ENCODE measurements at places on chromosomes 6 and 20.

DNA sequence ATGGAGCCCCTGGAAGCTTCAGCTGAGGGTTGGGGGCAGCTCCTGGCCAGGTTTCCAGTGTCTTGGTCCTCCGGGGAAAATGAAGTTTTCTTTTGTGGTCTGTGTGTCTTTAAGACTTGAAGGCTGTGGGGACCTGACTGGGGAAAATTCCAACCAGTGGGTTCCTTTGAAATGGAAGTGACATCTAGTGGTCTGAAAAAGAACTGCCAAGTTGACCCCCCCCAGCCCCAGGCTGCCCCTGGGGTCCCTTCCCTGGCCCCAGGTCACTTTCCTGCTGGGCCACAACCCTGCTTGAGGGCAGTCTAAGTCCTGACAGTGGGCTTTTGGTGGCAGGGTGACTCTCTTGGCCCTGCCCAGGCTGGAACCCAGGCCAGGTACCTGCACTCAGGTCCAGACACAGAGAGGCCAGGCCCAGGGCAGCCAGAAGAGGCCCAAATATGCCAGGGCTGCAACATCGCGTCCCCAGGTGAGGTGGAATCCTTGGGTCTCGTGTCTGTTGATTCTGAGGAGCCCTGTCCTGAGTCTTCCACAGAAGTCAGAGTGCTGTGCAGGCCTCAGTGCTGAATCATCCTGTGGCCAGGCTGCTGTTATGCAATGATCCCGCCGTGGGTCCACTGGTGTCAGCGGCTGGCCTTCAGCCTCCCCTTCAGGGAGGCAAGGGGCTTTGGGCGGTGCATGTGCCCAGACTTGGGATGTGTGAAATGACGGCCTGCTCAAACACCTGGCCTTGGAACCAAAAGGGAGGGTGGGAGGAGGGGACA lies 68.4 kb downstream of the VEGFA start:
- peak; percentile 71 for DNase-seq

- DNase-seq = peak; percentile 30
Observed at GRCh38 chr6:92376691-92377090, 1042.7 kb downstream of the EPHA7 start.

- no peak for DNase-seq
Observed at GRCh38 chr6:90263633-90264032, 33.0 kb downstream of the BACH2 start.

GRCh38 chr6:30741789-30742315 lies 635 bp downstream of the FLOT1 start:
- DNase-seq = no peak

GRCh38 chr6:89731924-89732567 lies 87.5 kb downstream of the MDN1 start:
- DNase-seq = no peak

GRCh38 chr6:70221715-70222438 lies 81.0 kb downstream of the COL9A1 start:
- DNase-seq = no peak

DNA sequence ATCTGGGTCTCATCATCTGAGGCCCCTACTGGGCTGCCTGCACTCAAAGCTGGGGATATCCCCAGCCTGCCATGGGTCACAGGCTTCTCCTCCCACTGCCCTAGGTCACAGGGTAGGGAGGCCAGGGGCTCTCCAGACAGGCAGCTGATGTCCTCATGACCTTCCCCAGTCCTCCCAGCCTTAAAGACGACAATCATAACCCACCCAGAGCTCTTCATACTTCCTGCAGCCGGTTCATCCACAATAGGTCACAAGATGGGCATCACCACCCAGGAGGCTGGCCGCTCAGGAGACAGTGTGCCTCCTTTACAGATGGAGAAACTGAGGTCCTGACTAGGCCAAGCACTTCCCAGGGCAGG lies 15.2 kb downstream of the TFEB start:
- no peak for DNase-seq

DNA sequence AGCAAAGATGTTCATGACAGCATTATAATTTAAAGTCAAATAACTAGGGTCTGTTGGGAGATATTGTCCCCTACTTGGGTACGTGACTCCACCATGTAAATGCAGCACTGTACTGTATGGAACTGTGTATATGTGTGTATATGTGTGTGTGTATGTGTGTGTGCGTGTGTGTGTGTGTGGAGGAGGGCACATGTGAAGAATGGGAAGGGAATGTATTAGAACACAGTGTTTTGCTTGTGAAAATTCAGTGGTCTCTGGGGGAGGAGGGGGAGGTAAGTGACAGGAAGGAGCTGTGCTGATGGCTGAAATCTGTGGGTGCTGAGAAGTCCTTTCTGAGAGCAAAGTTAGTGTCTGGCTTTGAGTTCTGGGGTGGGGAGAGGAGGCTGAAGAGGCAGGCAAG lies 23.9 kb upstream of the VEGFA start:
- no peak for DNase-seq

- DNase-seq = no peak
Observed at GRCh38 chr20:34859367-34859766, 13.3 kb downstream of the GGT7 start.

- no peak for DNase-seq
Observed at GRCh38 chr20:21133917-21134622, 8.2 kb downstream of the KIZ start.

DNA sequence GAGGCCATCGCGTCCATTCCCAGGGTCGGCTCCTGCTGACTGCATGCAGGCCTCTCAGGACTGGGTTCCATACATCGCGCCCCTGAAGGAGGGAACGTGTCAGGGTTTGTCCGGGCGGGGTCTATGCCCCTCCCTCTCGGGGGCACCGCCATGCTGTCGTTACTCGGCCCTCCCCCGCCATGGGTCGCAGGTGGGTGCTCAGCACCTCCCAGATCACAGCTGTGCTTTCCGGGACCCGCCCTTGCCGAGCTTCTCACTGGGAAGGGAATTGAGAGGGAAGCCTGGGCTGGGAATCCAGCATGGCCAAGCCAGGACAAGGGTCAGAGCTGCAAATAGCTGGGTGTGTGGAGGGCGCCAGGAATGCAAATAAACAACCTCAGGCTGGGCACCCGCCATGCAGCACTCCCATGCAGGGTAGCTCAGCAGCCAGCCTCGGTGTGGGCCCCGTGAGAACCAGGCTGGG lies at the start of gene FRMD1:
Gene FRMD1, minus strand, starts transcription at position 270 of the 463 bp plus-strand sequence. Its CDS starts 118 bp downstream, at position 152.
- DNase-seq = no peak

GRCh38 chr20:2751878-2752566 lies 48.4 kb downstream of the CPXM1 start:
- peak; percentile 62 for DNase-seq

DNA sequence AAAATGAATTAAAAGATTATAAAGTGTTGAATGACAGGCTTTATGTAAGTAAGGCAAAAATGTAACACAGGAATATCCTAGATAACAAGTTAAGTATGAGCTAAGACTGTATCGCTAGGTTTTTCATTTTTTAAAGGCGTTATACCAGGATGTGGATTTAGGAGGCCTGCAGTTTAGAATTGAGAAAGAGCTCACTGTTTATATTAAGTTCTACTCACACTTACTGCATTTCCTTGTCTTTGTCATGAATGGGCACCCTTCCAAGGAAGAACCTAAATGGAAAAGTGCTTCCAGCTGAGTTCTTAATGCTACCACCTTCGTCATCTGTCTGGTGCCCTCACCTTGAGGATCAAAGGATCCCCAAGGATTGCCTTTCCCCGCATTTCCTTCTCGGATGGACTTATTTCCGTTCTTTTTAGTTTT lies 148.7 kb downstream of the SOX4 start:
- DNase-seq = no peak

GRCh38 chr6:147202516-147203310 lies 1.5 kb upstream of the STXBP5 start:
- DNase-seq = peak; percentile 84

- DNase-seq = no peak
Observed at GRCh38 chr6:128605961-128606360, 85.6 kb upstream of the PTPRK start.

DNA sequence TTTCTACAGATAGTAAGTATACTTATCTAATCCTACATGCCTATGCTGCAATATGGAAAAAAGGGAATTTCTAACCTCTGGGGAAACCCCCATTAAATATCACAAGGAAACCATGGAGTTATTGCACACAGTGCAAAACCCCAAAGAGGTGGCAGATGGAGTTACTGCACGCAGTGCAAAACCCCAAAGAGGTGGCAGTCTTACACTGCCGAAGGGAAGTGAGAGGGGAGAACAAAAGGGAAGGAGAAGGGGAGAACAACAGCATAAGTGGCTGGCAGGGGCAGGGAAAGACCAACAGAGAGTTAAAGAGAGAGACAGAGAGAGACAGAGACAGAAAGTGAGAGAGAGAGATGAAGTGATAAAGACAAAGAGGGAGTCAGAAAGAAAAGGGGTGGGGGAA lies 43.8 kb upstream of the EIF2S2 start:
- DNase-seq = no peak

DNA sequence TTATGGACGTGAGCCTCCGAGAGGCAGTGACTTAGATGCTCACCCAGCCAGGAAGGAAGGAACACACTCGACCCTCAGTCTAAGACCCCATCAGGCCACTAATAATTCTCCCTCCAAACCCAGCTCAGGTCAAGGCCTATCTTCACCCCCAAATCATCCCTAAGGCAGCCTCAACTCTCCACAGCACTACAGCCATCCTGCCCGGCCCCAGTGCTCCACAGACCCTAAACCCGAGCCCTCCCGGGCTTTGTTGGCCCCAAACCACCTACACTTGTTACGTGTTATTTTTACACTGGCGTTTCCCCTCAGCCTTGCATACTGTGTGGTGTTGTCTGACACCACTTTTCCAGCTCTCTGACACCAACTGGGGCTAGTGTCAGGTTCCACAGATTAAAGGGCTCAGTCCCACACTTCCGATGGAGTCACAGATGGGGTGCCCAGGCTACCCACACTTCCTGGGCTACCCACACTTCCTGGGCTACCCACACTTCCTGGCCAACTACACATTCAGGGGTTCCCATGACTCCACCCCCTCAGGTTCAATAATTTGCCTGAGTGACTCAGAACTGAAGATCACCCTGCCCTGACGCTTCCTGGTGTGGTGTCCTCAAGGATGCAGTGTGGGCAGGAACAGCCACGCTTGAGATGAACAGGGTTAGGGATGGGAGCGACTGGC lies 25.3 kb downstream of the RBCK1 start:
- DNase-seq = peak; percentile 32

DNA sequence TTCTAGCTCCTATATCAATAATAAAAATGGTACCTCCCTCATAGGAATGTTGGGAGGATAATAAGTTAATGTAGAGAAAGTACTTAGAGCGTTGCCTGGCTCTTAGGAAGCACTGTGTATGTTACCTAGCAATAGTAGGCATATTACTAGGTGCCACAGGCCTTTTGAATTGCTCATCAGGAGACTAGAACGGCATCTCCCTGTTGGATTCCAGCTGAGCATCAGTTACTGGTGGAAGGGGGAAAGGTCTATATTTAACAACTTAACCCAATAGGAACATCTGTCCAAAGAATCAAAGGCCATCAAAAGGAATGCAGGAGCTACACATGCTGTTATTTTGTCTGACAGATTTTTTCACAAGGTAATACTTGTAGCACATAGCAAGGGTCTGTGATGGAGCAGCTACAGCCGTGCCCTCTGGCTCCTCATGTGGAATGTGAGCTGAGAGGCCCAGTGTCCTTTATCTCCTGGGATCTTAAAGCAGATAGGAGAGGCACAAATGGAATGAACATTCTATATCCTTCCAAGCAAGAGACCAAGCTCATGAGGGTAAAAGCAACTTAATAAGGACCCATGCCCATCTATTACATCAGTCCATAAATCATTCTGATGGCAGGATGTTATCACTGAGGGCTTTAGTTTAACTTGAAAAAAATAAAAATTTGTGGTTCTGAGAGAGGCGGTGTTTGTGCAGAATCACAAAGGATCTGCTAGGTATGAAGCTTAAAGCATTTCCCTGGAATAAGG lies 184.9 kb upstream of the LAMP5 start:
- no peak for DNase-seq

DNA sequence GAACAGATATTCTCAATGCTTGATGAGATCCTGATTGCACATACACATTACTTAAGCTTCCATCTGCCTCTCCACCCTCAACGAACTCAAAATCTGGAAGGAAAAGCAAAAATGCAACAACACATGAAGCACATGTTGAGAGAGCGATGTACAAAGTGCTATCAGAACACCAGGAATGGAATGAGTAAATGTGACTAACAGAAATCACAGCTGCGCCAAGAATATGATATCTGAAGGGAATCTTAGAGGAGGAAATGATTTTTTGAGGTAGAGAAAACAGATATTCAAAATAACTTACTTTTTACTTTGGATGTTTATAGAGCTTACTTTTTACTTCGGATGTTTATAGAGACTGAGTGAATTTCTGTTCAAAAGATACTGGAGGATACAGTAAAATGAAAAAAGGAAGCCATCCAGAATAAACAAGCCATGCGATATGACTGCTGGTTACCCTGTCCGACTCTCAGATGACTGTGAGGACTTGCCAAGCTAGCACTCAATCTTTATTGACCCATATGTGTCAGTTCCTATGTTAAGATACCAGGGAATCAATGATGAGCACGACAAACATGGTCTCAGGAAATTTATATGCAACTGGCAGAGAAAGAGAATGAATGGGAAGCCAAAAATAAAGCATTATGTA lies 102.0 kb downstream of the SMLR1 start:
- DNase-seq = no peak

GRCh38 chr6:153149891-153150290 lies 18.8 kb upstream of the RGS17 start:
- no peak for DNase-seq

- no peak for DNase-seq
Observed at GRCh38 chr6:83474309-83474708, 38.0 kb upstream of the PRSS35 start.

DNA sequence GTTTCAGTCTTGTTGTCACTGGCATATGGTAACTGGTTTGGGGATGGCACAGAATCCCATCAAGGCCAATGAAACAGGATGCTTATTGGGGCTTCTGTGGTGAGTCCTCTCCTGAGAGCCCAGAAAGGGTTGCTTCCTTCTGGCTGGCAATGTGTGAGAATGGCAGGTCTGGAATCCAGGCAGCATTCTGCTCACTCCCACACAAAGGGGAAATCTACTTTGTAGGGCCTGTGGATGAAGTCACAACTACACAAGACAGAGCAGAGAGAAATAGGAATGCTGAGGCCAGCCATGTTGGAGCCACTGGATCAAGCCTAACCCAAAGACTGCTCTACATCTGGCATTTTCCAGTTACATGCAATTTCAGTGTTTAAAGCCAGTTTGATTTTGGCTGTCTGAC lies 15.7 kb downstream of the PLAGL2 start:
- DNase-seq = no peak

DNA sequence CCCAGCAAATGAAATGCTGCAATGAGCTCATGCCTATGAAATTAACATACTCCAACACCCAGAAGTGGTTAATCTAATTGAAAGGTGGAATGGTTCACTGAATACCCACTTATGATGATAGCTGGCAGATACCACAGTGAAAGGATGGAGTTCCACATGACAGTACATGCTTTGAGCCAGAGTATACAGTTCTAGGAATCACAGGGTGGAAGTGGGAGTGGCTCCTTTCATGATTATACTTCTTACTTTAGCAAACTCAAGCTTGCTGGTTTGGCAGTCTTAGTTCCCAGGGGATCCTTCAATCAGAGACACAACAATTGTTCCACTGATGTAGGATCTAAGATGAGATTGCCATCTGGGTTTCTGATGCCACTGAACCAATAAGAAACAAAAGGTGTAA lies 21.5 kb downstream of the CD164 start:
- no peak for DNase-seq
